ENCODE measurements at places on chromosomes 16 and 17. TPM values are rescaled to one million over a fixed set of nuclear protein-coding genes. Genes with fewer than 3 reads are reported as not detected.

The SLC16A6 gene
- total RNA-seq: 6.8 TPM

The TP53TG3C gene
- not detected for total RNA-seq

The CES3 gene
- total RNA-seq: 6.4 TPM

The PPP1R1B gene
- total RNA-seq: not detected

The OTOP2 gene
- total RNA-seq: not detected

The SHMT1 gene
- 49.9 TPM for total RNA-seq

The KRT9 gene
- total RNA-seq: not detected

The CCL5 gene
- total RNA-seq: 68.7 TPM

The GAS7 gene
- total RNA-seq: 0.27 TPM

The LGALS9B gene
- 0.84 TPM for total RNA-seq

The RARA gene
- total RNA-seq: 66.6 TPM

The C17orf50 gene
- not detected for total RNA-seq

The OR2C1 gene
- total RNA-seq: not detected
